Activated naive CD8-positive, alpha-beta T cell treated with anti-CD3 and anti-CD28 coated beads for 36 hours (primary cell): ENCODE measurements at places on chromosomes 11 and 22. TPM values are rescaled to one million over a fixed set of nuclear protein-coding genes. Genes with fewer than 3 reads are reported as not detected.

- no peaks in the 10 kb centered on the region for H3K27me3 ChIP-seq
- peak overlapping the region; percentile 6 for H3K27ac ChIP-seq
- H3K4me1 ChIP-seq: peaks cover 20% of the 10 kb centered on the region
These were observed 111.0 kb upstream of the APOA1 start for GRCh38 chr11:116948391-116948790.

Gene TEX12
- 0.25 TPM for total RNA-seq

- no peak for DNase-seq
- peaks cover 58% of the 10 kb centered on the region for H3K27me3 ChIP-seq
- no peaks in the 10 kb centered on the region for H3K36me3 ChIP-seq
- H3K27ac ChIP-seq: no peak overlapping the region
- peaks cover 3% of the 10 kb centered on the region for H3K4me1 ChIP-seq
- H3K4me3 ChIP-seq: no peak overlapping the region
These were observed 8.0 kb downstream of the SCN4B start for GRCh38 chr11:118144301-118145268.

Gene PRPF19
- 209 TPM for total RNA-seq

DNA sequence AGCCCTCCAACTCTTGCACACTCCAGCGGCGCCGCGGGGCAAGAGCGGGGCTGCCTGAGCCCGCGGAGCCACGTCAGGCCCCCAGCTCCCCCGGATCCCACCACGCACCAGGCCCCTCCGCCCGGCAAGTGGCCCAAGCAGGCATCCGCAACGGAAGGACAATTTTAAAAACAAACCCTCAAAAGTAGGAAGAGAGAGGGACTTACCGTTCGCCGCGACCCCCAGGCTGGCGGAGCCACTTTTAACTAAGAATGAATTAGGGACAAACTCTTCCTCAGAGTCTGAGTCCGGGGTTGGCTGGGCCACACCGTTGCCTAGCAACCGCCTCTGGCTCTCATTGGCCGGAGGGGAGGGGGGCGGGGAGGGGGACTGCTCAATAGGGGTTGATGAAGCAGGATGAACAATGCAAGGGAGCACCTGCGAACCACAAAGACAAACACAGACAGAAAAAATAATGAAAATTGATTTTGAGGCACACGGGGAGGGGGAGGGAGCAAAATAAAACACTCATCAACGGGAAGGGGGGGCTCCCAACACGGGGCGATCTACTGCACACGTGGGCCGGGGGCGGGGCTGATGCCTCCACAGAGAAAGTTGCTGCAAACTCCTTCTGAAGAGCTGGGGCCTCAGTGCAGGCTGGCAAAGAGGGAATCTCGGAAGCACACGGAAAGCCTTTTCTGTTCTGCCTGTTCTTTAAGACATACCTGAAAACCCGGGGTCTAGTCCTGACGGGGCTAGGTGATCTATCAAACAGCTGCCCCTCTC is 387.5 kb upstream of the NARS2 start:
- H3K4me1 ChIP-seq: peaks cover 4% of the 10 kb centered on the region
- no peak overlapping the region for H3K4me3 ChIP-seq
- H3K36me3 ChIP-seq: no peaks in the 10 kb centered on the region
- peaks cover 62% of the 10 kb centered on the region for H3K27me3 ChIP-seq
- H3K27ac ChIP-seq: no peak overlapping the region

Gene MDK
- total RNA-seq: 3.4 TPM

Gene IGSF9B
- total RNA-seq: 36.0 TPM

DNA sequence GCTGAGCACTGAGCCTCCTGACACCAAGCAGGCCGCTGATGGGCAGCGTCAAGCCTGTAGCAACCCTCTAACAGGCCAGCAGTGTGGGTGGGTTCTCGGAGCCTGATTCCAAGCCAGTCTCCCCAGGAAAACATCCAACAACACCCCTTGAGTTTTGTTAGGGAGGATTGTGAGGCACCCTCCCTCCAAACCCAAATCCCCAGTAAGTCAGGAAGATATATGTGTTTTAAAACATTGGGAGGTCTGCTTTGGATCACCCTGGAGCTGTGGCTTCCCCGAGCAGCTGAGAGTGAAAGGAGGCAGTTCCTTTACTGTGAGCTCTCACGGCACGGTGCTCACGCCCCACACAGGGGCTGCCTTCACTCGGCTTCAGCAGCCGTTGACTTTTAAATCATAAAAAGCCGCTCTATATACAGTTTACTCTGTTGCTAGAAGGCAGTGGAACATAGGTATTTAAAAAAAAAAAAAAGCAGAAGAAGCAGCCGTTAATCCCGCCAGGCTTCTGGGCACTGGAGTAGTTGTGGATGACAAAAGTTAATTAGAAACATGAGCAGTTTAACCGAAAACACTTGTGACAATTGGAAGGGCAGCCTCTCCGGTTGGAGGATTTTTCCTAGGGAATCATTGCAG is 218.6 kb downstream of the NAV2 start:
- no peaks in the 10 kb centered on the region for H3K4me1 ChIP-seq
- H3K27me3 ChIP-seq: no peaks in the 10 kb centered on the region
- H3K27ac ChIP-seq: no peak overlapping the region
- H3K36me3 ChIP-seq: no peaks in the 10 kb centered on the region
- no peak for DNase-seq

DNA sequence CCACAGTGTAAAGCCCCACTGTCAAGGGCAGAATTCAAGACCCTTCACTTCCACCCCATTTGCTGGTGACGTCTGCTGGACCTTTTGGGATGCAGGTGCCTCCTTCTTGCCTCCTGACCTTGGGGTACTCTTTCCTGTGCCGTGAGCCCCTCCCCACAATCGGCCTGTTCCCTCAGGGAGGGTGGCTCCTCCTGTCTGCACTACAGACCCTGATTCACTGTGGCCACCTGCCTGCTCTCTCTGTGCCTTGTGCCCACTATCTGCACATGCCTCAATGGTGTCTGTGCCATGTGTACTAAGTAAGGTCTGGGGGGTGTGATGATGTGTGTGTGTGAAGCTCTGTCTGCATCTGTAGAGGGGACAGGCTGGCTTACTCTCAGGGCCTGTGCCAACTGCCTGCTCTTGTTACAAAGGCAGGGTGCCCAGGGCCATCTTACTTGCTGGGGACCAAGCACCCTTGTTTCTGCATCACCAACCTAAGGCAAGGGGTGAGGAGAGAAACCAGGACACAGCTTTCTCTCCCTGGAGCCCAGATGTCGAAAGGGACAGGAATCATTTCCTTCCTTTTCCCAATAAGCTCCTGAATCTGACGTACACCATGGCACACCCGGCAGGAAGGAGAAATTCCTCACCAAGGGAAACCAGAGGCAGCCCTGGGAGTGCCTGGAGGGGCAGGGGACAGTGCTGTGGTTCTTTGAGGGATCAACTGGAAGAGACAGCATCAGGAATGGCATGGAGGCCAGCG is 3.7 kb downstream of the PPM1F start:
- H3K27ac ChIP-seq: peak overlapping the region; percentile 42
- no peaks in the 10 kb centered on the region for H3K27me3 ChIP-seq
- H3K4me1 ChIP-seq: peaks cover 21% of the 10 kb centered on the region

DNA sequence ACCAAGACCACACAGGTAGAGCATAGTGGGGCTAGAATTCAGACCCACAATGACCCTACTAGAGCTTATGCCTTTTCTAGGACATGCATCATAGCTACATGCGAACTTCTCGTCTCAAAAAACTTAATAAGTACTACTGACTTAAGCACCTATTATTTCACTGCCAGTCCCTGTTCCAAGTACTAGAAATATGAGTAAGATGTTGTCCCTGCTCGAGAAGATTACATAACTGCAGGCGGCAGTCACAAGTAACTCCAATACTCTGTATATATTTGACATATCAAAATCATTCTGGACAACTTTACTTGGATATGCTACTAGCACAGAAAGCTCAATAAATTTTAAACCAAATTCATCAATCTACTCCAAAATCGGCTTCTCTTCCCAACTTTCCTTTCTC is 235.0 kb downstream of the TTC28 start:
- no peak for DNase-seq
- H3K4me3 ChIP-seq: no peak overlapping the region
- no peaks in the 10 kb centered on the region for H3K36me3 ChIP-seq

Gene ANKK1
- total RNA-seq: 0.23 TPM

GRCh38 chr11:45428541-45429230 is 142.5 kb upstream of the SYT13 start:
- no peak for DNase-seq
- H3K4me1 ChIP-seq: no peaks in the 10 kb centered on the region
- no peaks in the 10 kb centered on the region for H3K36me3 ChIP-seq
- peaks cover 18% of the 10 kb centered on the region for H3K27me3 ChIP-seq
- no peak overlapping the region for H3K27ac ChIP-seq

GRCh38 chr11:76700177-76701100 is 29.9 kb upstream of the LRRC32 start:
- H3K27ac ChIP-seq: peak overlapping the region; percentile 18
- no peak for DNase-seq
- no peaks in the 10 kb centered on the region for H3K36me3 ChIP-seq
- H3K27me3 ChIP-seq: peaks cover 6% of the 10 kb centered on the region
- H3K4me3 ChIP-seq: no peak overlapping the region
- peaks cover 9% of the 10 kb centered on the region for H3K4me1 ChIP-seq

Gene CD3G
- total RNA-seq: 142 TPM

Gene IRAG1
- total RNA-seq: not detected

Gene MMP8
- 0.14 TPM for total RNA-seq

GRCh38 chr11:83116015-83116641 is 40.8 kb upstream of the PCF11 start:
- H3K36me3 ChIP-seq: peaks cover 4% of the 10 kb centered on the region
- H3K4me3 ChIP-seq: peak overlapping the region; percentile 25
- no peaks in the 10 kb centered on the region for H3K27me3 ChIP-seq
- H3K4me1 ChIP-seq: peaks cover 45% of the 10 kb centered on the region
- no peak for DNase-seq

DNA sequence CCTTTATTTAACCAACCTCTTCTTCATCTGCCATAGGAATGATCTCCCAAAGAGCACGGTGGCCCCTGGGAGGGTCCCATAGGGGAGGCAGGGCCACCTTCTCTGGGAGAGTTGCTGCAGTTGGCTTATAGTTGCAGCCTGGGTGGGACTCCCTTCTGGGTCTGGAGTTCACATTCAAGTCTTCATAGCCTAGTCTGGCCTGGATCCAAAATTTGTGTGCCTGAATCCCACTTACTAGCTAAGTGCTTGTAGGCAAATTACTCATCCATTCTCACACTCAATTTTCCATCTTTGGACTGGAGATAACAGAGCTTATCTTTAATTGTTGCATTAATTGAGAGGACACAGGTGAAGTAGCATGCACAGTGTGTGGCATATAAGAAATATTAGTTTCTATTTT is 163.6 kb downstream of the GRIK4 start:
- no peaks in the 10 kb centered on the region for H3K36me3 ChIP-seq
- H3K4me3 ChIP-seq: no peak overlapping the region
- H3K27ac ChIP-seq: no peak overlapping the region

- H3K4me1 ChIP-seq: peaks cover 53% of the 10 kb centered on the region
- DNase-seq: no peak
- no peaks in the 10 kb centered on the region for H3K27me3 ChIP-seq
- peak overlapping the region; percentile 87 for H3K27ac ChIP-seq
- H3K4me3 ChIP-seq: no peak overlapping the region
- peaks cover 20% of the 10 kb centered on the region for H3K36me3 ChIP-seq
These were observed 45.3 kb downstream of the MICAL2 start for GRCh38 chr11:12155696-12156095.

Gene CTTN
- total RNA-seq: 11.3 TPM

Gene OR52B4
- not detected for total RNA-seq

Gene C22orf15
- total RNA-seq: 0.33 TPM

DNA sequence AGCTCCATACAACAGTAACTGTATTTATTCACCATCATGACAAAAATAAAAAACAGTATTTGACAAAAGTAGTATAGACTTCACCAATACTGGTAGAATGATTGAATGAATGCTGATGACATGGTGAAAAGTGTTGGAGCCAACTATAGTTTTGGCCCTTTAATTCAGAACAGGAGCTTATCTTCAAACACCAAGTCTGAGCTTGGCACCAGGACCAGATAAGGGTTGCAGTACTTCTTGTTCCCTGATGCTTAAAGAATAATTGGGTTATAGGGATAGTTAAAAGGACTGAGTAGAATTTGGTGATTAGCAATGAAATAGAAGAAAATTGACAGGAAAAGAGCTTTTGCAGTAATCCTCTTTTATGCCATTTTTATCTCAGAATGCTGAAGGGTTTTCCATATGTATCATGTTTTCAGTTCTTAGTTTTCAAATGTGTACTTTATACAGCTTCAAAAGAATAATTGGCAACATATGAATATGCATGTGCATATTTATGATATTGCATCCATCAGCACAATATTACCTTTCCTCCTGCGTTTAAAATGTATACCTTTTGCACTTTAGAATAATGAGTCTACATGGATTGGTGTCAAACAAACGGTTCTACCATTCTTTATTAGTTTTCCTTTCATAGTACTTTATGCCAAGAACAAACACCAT is 214.2 kb upstream of the ARHGAP42 start:
- H3K27ac ChIP-seq: no peak overlapping the region
- no peaks in the 10 kb centered on the region for H3K4me1 ChIP-seq
- H3K4me3 ChIP-seq: no peak overlapping the region
- no peak for DNase-seq
- no peaks in the 10 kb centered on the region for H3K27me3 ChIP-seq

DNA sequence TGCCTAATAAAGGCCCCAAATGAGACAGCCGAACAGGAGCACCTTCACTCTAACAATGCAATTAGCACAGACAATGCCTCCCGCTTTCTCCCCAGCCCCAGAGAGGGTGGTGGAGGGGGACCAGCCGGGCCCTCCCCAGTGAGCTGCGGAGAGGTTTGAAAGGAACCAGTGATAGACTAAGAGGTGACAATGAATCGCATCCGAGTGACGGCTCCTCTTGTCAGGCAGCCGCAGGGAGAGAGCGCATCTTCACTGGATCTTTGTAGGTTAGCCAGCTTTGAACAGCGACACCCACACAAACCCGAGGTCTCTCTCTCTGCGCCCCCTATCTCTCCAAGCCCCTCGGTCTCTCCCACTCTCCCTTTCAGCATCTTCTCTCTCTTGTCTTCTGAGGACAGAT is 28.0 kb downstream of the FLRT1 start:
- peaks cover 15% of the 10 kb centered on the region for H3K27me3 ChIP-seq
- peaks cover 9% of the 10 kb centered on the region for H3K4me1 ChIP-seq
- no peak overlapping the region for H3K4me3 ChIP-seq
- no peak overlapping the region for H3K27ac ChIP-seq

- H3K27ac ChIP-seq: no peak overlapping the region
- H3K36me3 ChIP-seq: no peaks in the 10 kb centered on the region
- H3K4me3 ChIP-seq: no peak overlapping the region
- no peaks in the 10 kb centered on the region for H3K4me1 ChIP-seq
- H3K27me3 ChIP-seq: no peaks in the 10 kb centered on the region
These were observed 157.3 kb upstream of the BDNF start for GRCh38 chr11:27857588-27857987.

GRCh38 chr22:17929909-17930308 is 94.5 kb downstream of the MICAL3 start:
- H3K27ac ChIP-seq: no peak overlapping the region
- no peak for DNase-seq
- H3K27me3 ChIP-seq: no peaks in the 10 kb centered on the region
- H3K36me3 ChIP-seq: peaks cover 8% of the 10 kb centered on the region
